Right cardiac atrium (tissue), 5 donors: ENCODE measurements at places on chromosomes 7 and 10. TPM values are rescaled to one million over a fixed set of nuclear protein-coding genes. Genes with fewer than 3 reads are reported as not detected.

The FAM237B gene
- polyA plus RNA-seq: not detected

The HGF gene
- 1.4 TPM for polyA plus RNA-seq

The EMX2 gene
- 1.00 TPM for polyA plus RNA-seq

The DENND11 gene
- 5.2 TPM for polyA plus RNA-seq
